Adrenal gland (tissue), 19 donors: ENCODE measurements at places on chromosomes 16 and 17. TPM values are rescaled to one million over a fixed set of nuclear protein-coding genes. Genes with fewer than 3 reads are reported as not detected.

ELMO3 gene
- total RNA-seq = 2.1 TPM

NPW gene
- not detected for total RNA-seq

GRCh38 chr16:67055712-67056487 lies 27.0 kb downstream of the CBFB start:
- peak; percentile 23 for DNase-seq

GRCh38 chr16:23408823-23409298 lies 44.1 kb downstream of the COG7 start:
- peak; percentile 24 for DNase-seq

GRCh38 chr16:53946746-53947386 lies 242.9 kb downstream of the FTO start:
- no peak for DNase-seq
